Tibial nerve (tissue), 4 donors: ENCODE measurements at places on chromosomes 4 and X. TPM values are rescaled to one million over a fixed set of nuclear protein-coding genes. Genes with fewer than 3 reads are reported as not detected.

MED28 gene
- total RNA-seq: 15.7 TPM

DNA sequence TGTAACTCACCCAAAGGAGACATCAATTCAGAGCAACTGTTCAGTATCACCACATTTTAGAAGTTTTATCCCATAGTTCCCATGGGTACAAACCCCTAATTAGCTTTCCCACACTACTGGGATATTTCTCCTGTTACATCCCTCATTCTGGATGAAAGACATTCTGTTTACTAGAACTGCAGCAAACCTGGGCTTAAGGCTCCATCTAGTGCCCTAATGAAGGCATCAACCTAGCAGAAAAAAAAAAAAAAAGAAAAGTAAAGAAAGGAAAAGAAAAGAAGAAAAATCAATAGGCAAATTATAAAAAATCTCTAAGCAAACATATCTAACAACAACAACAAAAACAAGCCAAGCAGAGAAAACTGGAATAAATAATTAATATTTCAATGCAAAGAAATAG, 133.7 kb upstream of the CPXCR1 start:
- no peak for DNase-seq

- no peak for DNase-seq
These were observed 126.4 kb downstream of the HMX1 start for GRCh38 chr4:8745005-8745790.

- no peak for DNase-seq
These were observed 204.8 kb upstream of the NUDT6 start for GRCh38 chr4:123127218-123127617.

CDKL2 gene
- total RNA-seq: 0.66 TPM
